ENCODE measurements at places on chromosomes 3 and 15.

DNA sequence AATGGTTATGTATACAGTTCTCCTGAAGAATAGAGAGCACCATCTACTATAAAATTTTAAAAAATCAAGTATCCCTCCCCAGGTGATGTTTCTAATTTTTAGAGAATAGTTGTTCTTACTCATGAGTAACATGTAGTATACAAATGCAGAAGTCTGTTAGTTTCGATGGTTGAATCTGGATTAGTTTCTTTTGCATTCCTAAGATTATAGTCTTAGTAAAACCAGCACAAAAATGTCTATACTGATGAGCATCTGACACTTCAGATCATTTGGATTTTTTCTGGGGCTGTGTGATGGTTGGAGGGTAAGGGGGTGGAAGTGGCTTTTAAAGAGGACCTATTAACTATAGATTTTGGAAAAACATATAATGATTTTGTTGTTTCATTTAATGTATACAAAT lies 167.3 kb upstream of the SGO1 start:
- DNase-seq, result no peak

DNA sequence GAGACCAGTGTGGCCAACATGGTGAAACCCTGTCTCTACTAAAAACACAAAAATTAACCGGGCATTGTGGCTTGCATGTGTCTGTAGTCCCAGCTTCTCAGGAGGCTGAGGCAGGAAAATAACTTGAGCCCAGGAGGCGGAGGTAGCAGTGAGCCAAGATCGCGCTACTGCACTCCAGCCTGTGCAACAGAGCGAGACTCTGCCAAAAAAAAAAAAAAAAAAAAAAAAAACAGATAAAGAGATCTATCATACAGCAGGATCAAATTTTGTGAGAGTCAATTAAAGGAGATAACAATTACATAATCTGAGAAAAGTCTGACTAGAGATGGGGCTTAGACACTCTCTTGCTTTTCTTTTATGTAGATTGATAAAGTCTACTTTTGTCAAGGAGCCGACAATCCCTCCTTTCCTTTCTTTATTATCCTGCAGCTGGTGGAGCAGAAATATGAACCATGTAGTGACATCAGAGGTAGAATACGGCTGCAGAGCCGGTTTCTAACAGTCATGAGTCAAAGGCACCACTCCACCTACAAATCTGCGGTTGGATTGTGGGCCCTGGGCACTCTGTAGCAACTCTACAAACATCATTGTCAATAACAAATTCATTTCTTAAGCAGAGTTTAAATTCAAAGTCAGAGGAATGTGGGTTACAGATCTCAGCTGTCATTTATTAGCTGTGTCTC lies 9.0 kb downstream of the C2CD4A start:
- peak; percentile 86 for DNase-seq

DNA sequence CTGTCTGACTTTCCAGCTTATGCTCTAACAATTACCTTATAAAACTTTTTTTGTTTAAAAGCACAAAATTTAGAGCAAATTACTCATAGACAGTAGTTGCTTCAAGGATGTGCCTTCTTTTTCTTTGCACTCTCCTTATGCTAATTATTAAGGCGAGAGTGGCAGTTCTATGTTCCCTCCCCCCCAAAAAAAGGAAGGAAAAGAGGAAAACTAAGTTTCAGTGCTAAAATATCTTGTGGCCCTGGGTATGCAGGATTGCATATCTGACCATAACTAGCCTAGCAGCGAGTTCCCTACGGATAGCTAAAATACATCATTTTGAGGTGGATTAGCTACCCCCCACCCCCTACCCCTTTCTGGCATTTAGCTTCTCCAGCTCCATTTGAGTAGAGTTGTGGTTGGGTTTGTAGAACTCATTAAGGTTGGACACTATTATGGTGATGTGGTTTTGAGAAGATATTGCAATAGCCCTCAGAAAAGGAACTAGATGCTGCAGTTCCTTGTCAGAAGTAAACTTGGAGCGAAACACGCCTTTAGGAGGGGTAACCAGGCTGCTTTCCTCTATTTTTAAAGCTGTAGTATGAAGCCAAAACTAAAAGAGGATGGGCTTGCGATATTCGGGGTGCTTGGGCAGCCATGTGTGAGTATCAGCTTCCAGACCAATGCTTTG lies 174.6 kb downstream of the AKAP13 start:
- no peak for DNase-seq

DNA sequence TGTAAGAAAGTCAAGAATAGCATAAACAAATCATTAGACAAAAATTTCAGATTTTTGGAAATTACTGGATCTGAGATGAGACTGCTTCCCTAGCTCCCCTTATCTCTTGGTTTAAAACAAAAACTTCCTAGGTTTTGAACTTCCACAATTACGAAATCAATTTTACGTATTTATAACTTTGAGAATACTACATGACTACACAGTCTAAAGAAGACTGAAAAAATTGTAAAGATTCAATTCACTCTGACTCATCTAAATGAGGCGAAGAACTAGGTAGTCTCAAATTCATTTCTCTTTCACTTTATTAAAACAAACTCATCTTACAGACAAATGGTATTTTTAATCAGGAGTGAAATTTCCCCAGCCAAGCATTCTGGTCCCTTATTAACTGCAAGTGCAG lies 10.3 kb downstream of the CCDC54 start:
- no peak for DNase-seq

GRCh38 chr3:99620077-99620767 lies 18.2 kb upstream of the COL8A1 start:
- no peak for DNase-seq

DNA sequence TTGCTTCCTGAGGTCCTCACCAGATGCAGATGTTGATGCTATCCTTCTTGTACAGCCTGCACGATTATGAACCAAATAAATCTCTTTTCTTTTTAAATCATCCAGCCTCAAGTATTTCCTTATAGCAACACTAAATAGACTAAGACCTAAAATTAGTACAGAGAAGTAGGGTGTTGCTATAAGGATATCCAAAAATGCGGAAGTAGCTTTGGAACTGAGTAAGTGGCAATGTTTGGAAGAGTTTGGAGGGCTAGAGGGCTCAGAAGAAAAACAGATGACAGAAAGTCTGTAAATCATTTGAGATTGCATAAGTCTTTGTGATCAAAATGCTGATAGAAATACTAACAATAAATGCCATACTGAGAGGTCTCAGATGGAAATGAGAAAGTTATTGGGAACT lies 894.9 kb downstream of the DIPK2A start:
- no peak for DNase-seq

- no peak for DNase-seq
Observed at GRCh38 chr15:89385596-89386331, 51.1 kb upstream of the POLG start.

GRCh38 chr3:73270839-73271483 lies 209.5 kb downstream of the EBLN2 start:
- DNase-seq, result no peak

DNA sequence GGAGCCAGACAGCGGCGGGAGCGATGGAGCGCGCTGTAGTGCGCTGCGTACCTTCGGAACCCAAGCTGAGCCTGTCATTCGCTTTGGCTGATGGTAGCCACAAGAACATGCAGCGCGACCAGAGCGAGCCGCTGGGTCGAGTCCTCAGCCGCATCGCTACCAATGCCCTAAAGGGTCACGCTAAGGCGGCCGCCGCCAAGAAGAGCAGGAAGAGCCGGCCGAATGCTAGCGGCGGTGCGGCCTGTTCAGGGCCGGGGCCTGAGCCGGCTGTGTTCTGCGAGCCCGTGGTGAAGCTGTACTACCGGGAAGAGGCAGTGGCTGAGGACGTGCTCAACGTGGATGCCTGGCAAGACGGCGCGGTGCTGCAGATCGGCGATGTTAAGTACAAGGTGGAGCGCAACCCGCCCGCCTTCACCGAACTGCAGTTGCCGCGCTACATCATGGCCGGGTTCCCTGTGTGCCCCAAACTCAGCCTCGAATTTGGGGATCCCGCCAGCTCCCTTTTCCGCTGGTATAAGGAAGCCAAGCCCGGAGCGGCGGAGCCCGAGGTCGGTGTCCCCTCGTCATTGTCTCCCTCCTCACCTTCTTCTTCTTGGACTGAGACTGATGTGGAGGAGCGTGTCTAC lies 498 bp downstream of the PDE12 start:
- DNase-seq, result no peak

Measured in foreskin keratinocyte (primary cell).